ENCODE measurements at places on chromosomes 7 and 10. TPM values are rescaled to one million over a fixed set of nuclear protein-coding genes. Genes with fewer than 3 reads are reported as not detected.

DNA sequence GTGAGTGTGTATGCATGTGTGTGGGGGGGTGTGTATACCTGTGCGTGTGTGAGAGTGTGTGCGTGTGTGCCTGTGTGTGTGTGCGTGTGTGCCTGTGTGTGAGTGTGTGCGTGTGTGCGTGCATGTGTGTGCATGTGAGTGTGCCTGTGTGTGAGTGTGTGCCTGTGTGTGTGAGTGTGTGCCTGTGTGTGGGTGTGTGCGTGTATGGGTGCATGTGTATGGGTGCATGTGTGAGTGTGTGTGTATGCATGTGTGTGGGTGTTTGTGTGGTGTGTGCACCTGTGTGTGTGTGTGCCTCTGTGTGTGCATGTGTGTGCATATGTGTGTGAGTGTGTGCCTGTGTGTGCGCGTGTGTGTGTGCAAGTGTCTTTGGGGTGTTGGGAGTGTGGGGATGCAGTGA is 6.4 kb downstream of the ANTXRL start:
- DNase-seq = no peak

DNA sequence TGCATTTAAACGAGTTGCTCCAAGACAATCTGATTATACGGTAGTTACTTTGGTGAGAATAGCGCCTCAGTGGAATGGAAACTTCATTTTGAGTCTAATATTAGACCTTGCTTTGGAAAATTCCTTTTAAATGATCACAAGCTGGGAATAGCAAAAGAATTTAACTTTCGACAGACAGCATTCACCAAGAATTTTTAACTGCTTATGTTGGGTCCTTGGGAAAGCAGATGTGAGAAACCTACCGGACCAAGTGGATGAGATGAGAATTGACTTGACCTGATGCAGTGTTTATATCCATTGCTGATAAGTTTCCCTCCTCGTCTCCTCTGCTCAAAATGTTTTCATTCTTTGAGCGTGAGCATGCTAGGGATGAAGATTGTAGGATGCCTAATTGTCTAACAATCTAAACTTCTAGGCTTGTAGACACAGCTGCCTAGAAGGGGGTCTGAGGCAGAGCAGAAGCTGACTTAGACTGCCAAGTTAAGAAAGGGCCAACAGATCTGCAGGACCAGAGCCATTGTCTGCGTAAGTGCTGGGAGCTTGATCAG is 126.9 kb downstream of the CNNM2 start:
- no peak for DNase-seq

DNA sequence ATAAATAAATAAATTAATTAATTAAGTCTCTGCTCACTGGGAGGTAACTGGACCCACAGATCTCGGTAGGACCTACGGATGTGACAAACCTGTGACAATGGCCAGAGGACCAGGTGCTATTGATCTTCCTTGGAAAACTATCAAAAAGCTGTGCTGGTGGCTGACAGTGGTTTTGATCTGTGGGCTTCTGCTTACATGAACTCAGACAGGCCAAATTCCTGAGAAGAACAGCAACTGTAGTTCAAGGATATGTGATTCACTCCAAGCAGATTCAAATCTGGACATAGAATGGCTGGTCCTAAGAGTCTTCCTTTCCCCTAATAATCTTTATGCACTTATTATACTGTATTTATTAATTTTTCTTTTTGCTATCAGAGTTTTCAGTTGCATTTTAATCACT is 80.0 kb downstream of the ATXN7L1 start:
- no peak for DNase-seq

DNA sequence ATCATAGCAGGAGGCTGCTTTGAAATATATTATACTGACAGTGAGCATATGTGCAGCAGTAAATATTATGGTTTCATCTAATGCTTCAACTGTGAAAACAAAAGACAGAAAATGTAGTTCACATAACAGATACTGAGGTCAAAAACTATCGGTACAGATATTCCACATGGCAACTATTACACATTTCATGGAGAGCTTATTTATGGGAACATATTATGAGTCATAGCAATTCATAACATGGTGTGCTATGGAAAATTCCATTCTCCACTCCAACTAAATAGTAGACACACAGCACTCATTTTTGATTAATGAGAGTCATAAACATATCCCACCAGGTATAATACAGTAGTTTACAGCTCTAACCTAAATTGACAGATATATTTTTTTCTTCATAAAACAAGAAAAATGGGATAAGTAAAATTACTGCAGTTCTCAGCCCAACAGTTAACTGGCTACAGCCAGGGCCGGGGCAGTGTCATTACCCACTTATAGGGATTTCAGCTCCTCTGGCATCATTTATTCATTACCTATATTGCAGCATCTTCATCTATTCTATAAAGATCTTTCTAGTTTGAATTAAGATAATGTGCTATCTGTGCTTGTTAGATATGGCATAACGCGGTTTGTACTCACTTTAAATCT is 475.6 kb upstream of the KLF6 start:
- no peak for DNase-seq

GRCh38 chr10:59985639-59986038 is 79.3 kb upstream of the CCDC6 start:
- DNase-seq = no peak

DNA sequence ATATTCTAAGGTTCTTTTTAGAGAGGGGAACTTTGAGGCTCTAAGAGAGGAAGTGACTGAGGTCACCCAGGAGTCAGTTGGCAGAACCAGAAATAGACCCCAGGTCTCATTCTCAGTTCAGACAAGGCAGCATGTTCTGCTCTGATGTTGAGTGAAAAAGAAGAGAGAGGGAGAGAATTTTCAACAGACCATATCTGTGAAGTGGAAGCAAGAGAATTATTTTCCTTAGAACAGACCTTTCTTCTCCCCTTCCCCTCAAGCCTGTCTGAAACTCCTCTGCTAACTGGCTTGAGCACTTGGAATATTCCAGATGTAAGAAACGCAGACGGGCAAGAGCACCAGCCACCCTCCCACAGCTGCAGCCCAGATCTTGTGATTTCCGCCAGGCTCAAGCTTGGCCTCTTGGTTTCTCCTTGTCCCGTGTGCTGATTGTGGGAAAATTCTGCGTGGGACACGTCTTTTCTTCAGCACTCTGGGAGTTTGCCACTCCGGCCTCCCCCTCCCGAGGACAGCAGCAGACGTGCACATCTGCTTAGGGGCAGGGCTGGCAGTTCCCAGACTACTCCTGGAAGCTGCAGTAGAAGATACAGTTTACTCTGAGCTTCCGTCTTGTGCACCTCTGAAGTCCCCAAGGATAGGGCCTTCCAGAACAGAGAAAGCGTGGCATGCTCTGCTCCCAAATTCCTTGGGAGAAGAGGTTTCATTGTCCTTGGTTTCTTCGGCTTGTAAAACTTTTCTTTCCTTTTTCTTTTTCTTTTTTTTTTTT is 22.7 kb upstream of the IKZF1 start:
- no peak for DNase-seq

DNA sequence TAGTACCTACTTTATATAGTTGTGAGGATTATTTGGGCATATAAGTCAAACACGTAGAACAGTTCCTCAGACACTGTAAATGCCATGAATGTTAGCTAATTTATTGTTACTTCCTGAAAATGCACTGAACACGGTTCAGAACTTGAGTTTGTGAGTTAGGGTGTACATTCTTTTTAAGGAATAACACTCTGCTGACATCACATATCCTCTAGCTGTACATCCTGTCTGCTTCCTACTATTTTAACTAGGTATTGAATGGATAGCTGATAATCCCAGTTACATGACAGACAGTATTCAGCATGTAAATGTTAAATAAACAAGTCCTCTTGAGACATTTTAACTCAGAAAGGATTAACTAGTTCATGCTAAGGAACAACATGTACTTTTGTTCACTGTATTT is 16.0 kb downstream of the SAMD8 start:
- DNase-seq = no peak

GRCh38 chr10:7538970-7539654 is 127.7 kb downstream of the ITIH5 start:
- no peak for DNase-seq

- DNase-seq = no peak
Observed at GRCh38 chr7:2666588-2667250, 21.3 kb upstream of the AMZ1 start.

GRCh38 chr7:39042670-39043069 is 65.0 kb downstream of the POU6F2 start:
- DNase-seq = no peak

GRCh38 chr7:100482728-100483089 is 1.0 kb upstream of the NYAP1 start:
- DNase-seq = no peak

DNA sequence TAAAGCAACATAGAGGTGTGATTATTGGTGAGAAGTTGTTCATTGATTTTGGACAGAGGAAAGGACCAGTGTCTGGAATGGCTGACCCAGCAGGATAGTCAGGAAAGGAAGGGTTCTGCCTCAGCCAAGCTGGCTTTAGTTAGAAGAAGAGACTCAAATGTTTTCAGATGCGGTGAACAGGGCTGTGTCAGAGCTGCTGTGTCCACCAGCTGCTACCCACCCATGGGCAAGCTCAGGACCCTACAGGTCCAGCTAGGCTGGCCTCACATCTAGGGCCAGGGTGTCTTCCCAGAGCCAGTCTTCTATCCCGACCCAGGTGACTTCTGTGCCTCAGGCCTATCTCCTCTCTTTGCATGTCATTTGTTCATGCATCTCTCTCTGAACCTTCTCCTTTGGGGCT is 37.3 kb upstream of the CXCL12 start:
- no peak for DNase-seq

DNA sequence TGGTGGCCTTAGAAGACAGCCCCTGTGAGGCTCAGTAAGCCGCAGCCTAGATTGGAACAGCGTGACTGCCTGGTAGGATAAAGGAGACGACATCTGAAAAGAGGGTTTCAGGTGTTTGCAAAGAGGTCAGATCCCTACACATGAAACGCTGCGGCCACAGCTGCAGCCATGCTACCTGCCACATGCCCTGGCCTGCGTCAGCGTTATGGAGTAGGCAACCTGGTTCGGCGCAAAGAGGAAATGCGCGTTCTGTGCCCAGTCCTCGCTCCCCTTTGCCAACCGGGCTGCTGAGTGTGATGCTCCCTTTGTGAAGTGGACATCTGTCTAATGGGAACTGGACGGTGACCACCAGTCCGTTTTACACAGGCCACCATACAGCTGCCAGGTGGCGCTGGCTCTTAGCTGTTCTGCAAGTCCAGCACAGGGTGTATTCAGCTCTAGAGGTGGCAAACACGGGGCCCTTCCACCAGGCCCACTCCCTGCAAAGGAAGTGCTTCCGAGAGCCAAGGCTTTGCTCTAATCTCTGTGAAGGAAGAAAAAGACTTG is 160.3 kb downstream of the CELF2 start:
- DNase-seq = peak; percentile 63

DNA sequence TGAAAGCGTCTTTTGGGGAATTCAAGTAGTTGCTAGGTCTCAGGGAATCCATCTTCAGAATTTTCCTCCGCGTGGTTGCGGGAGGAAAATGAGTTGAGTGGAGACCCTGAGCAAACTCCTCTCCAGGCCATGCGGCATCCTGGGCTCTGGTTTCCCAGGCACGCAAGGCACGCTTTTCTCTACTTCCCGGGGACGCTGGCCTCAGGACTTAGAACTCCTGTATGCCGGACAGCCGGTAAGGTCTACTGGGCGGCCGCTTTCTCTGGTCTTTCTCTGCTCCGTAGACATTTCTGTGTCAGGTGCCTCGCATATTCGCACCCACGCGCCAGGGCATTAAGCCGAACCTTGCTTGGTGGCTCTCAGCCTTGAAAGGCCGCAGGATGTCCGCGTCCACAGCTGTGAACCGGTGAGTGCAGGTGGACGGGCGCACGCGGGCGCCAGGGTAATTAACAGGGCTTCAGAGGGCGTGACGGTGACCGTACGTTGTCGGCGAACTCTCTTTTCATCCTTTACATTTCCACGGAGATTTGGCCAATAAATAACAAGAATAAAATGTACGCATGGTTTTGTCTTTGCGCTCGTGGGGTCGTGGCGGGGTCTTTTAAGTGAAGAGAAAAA is 992 bp upstream of the RBM20 start:
- DNase-seq = no peak

- no peak for DNase-seq
Observed at GRCh38 chr10:108203905-108204527, 1039.5 kb upstream of the SORCS1 start.

- DNase-seq = no peak
Observed at GRCh38 chr7:27826357-27826756, 86.4 kb downstream of the TAX1BP1 start.

- no peak for DNase-seq
Observed at GRCh38 chr10:119283818-119284217, 76.4 kb downstream of the GRK5 start.

GRCh38 chr7:79789584-79790345 is 336.3 kb upstream of the MAGI2 start:
- DNase-seq = no peak

DNA sequence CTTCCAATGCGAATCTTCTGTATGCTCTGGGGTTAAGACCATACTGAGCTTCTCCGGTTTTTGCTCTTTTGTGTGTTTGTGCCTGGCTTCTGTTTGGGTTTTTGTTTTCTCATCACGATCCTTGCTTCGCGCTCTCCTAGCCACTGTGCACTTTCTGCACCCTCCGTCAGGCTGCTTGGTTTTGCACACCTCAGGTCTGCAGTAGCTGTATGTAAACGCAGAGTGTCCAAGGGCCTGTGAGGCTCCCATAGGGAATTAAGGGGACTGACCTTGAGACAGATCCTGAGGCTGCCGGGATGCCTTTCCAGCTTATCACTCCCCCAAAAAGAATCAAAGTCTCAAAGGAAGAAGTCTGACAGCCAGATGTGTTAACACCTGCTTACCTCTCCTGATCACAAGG is 95.2 kb downstream of the PROSER2 start:
- peak; percentile 49 for DNase-seq

DNA sequence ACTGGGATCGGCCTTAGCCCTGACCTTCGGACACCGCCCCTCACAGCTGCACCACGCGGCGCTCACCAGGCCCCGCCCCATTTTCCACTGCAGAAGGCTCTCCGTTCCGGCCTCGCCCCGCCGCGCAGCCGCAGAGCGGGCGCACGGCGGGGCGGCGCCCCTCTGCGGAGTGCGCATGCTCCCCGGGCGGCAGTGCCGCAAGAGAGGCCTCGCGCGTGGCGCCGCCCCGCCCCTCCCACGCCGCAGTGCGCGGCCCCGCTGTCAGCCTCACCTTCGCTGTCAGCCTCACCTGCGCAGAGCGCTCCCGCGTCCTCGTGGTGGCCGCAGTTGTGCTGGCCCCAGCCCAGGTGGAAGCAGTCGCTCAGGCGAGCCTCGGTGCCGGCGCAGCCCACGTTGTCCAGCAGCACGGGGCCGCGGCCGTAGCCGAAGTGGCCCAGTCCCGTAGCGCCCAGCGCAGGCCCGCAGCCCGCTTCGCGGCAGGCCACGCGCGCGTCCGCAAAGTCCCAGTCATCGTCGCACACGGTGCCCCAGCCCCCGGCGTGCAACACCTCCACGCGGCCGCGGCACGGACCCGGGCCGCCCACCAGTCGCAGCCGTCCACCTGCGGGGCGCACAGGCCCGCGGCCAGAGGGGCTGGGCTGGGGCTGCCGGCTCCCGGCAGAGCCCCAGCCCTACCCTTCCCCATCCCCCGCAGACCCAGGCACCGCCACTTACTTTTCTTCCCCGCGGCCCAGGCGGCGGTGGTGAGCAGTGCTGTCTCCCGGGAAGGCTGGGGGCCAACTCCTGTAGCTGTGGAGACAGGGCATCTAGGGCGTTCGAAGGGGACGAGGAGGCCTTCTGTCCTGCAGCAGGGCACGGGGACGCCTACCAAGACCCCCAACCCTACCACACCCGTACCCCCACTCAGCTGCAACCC is 16.1 kb downstream of the SSC4D start:
- DNase-seq = peak; percentile 96

The STMP1 gene
- total RNA-seq = 45.2 TPM

The TLX1 gene
- not detected for total RNA-seq

The GRID2IP gene
- total RNA-seq = 0.13 TPM

The SPDYE18 gene
- total RNA-seq = not detected

The ADRA2A gene
- total RNA-seq = not detected

The RBP3 gene
- not detected for total RNA-seq

The PON3 gene
- total RNA-seq = not detected

The PLEKHS1 gene
- 0.11 TPM for total RNA-seq

The LFNG gene
- 23.3 TPM for total RNA-seq

The TSPAN15 gene
- total RNA-seq = 0.94 TPM

Measured in osteocyte (in vitro differentiated cells).